ENCODE measurements at places on chromosomes 1 and 21.

GRCh38 chr1:110190282-110190929 is 19.7 kb upstream of the KCNC4 start:
- no peak for DNase-seq

DNA sequence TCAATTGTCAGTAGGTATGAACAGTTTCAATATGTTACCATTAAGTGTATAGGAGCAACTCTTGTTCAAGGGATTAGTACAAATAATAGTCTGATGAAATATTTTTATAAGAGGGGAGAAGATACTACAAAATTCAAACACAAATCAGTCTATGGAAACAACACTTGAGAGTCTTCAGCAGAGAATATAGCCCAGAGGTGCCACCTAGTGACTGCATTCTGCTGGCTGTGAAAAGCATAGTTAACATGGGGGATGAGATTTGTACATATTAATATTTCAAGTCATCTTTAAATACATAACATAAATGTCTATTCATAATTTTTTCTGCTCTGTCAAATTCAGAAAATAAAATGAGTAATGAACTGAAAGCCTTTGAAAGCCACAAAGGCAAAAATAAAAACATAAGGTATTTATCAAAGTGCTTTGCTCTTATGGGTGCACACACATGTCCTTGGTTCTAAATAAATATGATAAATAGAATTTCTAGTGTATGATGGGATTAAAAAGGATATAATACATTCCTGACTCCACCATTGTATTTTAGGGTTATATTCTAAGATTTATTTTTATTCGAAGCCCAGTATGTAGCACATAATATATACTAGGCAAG is 440.9 kb upstream of the ZRANB2 start:
- peak; percentile 13 for DNase-seq

- DNase-seq, result no peak
These were observed 142.5 kb upstream of the C1orf105 start for GRCh38 chr1:172277989-172278388.

DNA sequence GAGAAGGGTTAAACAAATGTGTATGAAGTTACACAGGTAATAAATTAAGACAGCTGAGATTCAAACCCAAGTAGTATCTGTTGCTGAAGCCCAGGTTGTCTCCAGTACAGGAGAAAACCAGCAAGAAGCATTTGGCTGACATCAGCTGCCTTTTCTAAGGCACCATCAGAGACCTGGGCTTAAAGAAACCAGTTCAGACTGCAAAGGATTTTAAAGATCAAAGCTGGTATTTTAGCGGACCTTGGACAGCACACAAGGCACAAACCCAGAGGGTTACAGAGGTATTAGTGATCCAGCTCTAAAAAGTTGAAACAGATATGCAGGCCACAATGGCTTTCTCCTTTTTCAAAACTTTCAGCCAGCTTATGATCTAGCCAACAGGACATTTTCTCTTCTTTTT is 23.4 kb downstream of the BEND5 start:
- DNase-seq, result no peak

GRCh38 chr1:107474877-107475612 is 334.2 kb downstream of the NTNG1 start:
- DNase-seq, result no peak

DNA sequence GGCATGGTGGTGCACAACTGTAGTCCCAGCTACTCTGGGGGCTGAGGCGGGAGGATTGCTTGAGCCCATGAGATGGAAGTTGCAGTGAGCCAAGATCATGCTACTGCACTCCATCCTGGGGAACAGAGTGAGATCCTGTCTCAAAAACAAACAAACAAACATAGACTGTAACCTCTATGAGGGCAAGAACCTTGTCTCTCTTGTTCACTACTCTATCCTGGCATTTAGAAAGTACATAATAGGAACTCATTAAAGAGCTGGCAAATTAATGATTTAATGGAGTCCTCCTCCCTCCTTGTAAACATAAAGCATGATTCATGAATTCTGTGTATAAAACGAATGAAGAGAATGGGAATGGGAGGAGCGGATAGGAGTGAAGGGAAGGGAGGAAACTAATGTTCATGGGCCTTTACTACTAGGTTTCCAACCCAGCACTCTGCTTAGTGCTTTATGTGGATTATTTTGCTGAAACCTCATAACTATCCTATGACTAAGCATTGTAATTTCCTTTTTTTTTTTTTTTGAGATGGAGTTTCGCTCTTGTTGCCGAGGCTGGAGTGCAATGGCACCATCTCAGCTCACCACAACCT is 8.6 kb downstream of the LMOD1 start:
- DNase-seq, result no peak

DNA sequence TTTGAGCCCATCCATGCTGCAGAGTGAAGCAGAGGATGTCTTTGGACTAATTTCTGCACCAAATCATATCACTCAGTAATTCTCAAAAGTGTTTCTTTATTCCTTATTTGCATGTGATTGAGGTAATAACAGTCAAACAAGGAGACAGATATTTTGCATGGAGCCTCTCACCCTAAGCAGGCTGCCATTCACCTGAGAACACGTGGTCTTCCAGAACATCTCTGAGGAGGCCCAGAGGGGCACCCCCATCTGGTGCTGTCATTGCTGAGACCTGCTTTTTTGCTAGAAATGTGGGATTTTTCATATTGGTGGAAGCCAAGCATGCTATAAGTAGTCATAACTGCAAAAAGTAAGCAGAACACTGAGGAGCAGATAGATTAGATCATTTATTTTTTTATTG is 7.7 kb downstream of the SLC37A1 start:
- DNase-seq, result no peak

DNA sequence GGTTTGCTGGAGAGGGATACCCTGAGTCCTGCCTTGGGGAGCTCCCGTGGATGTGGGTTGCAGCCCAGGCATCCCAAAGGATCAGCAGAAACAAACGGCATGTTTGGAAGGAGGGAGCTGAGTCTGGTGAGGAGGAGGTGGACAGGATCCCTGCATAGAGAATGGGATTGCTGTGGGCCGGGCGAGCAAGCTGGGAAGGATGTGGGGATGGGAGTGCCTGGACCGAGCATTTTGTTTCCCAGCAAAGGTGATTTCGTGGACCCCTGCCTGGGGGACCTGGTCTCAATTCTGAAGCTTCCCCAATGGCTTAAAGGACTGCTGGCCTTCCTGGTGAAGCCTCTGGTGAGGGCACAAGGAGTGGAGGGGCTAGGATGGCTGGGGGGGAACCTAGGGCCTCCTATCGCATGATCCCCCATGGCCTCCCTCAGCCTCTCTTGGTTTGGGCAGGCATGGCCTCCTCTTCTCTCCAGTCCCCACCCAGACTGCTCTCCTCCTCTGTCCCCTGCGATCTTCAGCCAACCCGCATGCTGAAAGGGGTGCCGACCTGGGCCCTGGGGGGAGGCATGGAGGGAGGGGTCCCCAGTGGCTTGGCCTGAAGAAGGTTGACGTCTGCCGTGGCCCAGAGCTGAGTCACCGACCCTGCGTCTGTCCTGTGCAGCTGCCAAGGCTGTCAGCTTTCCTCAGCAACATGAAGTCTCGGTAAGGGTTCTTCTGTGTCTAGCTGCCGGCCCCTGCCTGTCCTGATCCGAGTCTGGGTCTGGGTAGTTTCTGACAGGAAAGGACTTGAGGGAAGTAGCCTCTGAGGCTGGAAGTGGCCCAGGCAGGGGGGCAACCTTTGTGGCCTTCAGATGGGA is 16.3 kb downstream of the FAAH start:
- no peak for DNase-seq

- no peak for DNase-seq
These were observed 18.1 kb upstream of the IL19 start for GRCh38 chr1:206752481-206752880.

Data from Panc1 (cell line).